ENCODE measurements at places on chromosomes 6 and 20.

DNA sequence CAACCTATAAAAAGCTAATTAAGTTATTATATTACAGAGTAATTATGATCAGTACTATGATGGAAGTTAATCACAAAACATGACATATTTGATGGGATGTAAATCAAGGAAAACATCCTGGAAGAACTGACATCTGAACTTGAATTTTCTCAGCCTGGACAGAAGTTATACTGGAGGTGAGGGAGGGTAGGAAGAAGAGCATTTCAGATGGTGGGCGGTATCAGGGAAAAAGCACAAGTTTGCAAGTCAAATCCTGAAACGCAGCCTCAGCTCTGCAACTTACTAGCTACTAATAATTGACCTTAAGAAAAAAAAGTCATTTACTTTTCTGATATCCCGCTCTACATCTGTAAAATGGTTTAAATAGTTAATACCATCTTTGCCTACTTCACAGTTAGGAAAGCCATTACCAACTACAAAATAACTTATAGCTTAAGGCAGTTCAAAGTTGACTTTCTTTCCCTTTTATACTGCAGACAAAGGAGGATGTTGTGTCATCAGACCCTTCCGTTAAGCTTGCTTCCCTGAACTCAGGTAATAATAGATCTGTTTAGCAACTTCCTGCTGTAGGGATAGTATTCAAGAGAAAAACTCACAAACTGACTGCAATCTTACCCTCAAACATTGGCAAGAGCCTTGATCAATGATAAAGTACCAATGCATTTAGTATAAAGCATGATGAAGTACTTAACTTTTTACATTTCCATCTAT lies 21.0 kb downstream of the NOL7 start:
- DNase-seq: no peak

GRCh38 chr6:150550244-150550643 lies 49.4 kb upstream of the PLEKHG1 start:
- no peak for DNase-seq

DNA sequence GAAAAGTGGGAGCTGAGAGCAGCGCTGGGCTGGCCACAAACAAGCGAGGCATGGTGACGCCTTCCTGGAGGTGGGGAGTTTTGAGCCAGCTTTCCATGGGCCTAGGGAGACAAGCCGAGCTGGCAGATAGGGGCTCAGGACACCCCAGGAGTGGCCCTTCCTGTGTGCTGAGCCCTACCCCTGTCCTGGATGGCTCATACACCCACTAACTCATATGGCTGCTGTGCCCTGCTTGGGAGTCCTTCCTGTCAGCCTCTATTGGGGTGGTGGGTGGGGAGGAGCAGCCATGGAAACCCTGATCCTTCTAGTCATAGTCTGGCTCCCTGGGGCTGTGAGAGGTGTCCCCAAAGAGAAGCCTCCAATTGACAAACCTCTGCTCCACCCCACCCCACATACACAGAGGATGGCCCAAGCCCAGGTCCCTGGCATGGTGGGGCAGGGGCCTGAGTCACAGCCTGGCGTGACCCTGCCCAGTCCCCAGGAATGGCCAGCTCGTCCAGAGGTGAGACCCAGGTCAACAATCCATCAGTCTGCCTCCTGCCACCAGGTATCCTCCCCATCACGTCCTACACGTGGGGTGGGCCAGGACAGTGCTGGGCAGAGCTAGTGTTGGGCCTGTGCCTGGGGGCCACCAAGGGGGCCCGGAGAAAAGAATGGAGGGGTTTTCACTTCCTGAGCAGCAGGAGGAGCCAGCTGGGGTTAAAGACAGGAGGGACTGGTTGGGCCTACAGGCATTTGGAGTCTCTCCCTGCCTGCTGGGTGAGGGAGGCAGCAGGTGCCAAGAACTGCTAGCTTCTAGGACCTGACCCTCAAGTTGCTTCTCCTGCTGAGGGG lies 52.2 kb downstream of the MRPL14 start:
- DNase-seq: no peak

GRCh38 chr6:106281088-106281487 lies 44.5 kb downstream of the ATG5 start:
- no peak for DNase-seq

- DNase-seq: no peak
Observed at GRCh38 chr6:167268683-167269280, 22.3 kb upstream of the UNC93A start.

DNA sequence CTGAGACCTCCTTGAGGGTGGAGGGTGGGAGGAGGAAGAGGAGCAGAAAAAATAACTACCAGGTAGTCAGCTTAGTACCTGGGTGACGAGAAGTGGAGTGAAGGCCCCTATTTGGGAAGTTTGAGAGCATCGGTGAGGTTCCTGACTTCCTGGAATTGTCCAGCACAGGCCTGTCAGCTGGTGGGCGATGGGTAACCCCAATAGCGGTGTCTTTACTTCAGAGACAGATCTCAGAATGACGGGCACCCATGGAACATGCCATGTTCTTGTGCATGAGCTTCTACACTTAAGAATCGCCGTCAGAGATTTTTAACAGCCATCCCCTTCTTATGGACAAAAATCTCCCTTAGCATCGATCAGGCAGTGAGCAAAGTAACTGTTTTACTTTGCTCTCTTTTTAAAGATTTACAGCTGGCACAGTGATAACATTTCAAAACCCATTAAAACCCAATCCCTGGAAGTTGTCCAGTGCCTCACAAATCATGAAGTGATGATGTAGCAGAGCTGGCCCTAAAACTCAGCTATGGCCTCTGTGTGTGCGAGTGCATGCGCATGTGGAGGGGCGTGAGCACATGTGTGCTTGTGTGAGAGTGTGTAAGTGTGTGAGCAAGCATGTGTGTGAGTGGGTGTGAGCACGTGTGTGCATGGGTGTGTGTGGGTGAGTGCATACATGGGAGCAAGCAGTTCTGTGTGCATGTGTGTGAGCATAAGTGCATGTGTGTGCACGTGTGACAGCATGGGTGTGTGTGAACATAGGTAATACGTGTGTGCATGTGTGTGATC lies 85.2 kb downstream of the DLL1 start:
- no peak for DNase-seq

DNA sequence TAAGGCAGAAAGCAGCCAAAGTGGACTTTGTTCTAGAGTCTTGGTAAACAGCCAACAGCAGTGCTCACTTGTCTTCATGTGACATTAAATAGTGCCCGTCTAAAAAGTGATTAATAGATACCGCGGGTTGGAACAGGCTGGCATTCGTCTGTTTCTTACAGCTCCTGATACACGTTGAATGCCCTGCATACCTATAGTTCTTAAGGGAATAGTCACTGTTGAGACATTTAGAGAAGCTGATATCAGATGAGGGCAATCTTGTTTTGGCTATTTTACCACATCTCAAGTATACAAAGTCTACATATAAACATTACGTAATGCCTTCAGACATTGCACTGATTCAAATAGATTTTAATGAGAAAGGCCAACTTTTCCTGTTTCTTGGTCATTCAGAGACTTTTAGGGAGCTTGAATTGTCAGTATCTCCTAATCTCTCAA lies 374.9 kb upstream of the FLRT3 start:
- no peak for DNase-seq

GRCh38 chr6:166614589-166614988 lies 12.5 kb downstream of the RPS6KA2 start:
- no peak for DNase-seq

DNA sequence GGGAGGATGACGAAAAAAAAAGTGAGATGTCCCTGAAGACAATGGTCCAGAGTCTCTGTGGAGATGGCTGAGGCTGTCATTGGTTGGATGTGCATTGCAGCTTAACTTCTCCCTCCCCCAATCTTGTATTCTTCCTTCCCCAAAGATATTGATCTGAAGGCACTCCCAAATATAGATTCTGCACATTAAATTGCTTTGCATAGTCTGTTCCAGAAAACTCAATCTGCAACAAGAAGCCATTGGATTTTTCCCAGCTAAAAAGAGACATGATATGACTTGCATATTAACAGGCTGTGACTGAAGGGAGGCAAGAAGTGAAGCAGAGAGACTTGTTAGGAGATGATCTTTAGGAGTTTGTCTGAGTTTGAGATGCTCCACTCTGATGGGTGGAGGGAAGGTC lies 245.2 kb upstream of the MOCS1 start:
- DNase-seq: no peak

GRCh38 chr20:17904027-17904426 lies 64.6 kb downstream of the SNX5 start:
- no peak for DNase-seq

GRCh38 chr20:19911810-19912382 lies 105.3 kb upstream of the NAA20 start:
- no peak for DNase-seq

- peak; percentile 48 for DNase-seq
Observed at GRCh38 chr20:380763-381580, 412 bp downstream of the TRIB3 start.

- no peak for DNase-seq
Observed at GRCh38 chr6:81640126-81640525, 112.4 kb downstream of the TENT5A start.

GRCh38 chr20:24456398-24456781 lies 13.0 kb upstream of the SYNDIG1 start:
- DNase-seq: no peak

DNA sequence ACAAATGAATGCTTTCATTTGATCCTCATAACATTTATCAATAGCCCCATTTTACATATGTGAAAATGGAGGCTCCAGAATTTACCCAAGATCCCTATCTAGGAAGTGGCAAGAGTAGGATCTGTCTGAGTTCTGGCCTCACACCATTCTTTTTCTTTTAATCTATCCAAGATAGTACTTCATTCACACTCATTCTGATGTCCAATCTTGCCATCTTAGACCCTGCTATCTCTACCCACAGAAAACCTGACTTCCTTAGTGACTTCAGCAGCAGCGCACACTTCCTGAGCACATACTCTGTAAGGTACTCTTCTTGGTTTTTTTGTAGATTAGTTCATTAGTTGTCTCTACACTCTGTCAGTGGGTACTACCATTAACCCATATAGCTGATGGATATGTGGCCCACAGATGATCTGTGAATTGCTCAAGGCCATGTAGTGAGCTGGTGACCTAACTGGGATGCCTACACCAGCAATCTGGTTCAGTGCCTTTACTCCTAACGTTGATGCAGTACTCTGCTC lies 36.3 kb downstream of the COX4I2 start:
- DNase-seq: no peak

GRCh38 chr6:100166956-100167355 lies 172.9 kb upstream of the MCHR2 start:
- no peak for DNase-seq

GRCh38 chr6:27234576-27234975 lies 12.9 kb upstream of the PRSS16 start:
- DNase-seq: no peak

DNA sequence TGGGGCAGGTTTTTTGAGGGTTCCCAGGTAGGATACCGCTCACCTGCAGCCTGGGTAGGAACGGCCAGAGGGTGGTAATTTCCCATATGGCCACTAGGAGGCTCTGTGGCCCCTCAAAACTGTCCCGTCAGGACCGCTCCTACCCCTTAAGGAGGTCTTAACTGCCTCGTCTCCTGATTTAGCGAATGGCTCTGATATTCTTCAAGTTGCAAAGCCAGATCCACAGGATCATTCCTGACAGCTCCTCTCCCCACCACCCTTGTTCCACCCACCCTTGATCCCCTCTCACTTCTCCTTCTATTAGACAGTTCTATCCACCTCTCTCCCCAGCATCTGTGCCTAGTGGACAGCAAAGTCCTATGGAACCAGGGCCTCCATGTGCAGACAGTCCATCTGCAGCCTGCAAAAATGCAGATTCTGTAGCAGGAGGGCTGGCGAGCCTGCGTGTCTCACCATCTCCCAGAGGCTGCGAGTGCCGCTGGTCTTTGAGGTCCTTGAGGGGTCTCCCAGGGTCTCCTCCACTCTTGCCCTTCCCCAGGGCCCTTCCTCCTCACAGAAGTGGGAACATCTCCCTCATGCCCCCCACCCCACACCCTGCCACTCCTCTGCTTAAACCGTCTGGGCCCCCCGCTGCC lies 34.3 kb upstream of the ZBP1 start:
- DNase-seq: peak; percentile 61

DNA sequence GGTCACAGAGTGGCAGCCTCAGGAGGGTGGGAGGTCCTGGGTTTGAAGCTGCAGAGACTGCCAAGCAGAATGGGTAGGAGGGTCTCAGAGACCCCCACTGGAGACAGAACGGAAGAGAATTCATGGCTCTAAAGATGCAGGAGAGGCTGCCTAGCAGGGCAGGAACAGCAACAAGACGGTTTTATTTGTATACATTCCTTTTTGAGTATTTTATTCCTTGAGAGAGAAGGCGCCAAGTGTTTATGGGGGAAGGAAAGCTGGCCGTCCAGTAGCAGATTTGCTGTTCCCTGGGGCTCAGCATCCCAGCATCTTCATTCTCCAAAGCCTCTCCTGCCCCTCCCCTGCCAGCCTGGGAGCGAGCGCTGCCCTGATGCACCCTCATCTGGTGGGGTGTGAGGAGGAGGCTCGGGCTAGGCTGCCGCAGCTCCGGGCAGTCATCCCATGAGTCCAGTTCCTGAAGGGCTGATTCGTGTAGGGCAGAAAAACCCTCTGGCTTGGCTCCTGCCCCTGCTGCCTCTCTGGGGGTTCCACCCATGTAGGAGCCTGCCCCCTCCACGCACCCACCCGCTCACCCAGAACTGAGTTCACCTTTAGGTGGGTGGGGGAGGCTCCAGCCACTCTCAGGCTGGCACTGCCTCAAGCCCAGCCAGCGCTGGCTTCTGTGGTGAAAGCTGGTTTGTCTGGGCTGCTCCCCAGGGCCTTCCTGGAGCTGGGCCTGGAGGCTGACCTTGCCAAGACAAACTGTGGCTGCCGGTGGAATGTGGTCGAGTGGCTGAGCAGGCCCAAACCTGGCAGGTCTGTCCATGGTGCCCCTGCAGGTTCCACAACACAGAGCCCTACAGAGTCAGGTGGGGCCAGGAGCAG lies 32.4 kb downstream of the CPXM1 start:
- DNase-seq: no peak

DNA sequence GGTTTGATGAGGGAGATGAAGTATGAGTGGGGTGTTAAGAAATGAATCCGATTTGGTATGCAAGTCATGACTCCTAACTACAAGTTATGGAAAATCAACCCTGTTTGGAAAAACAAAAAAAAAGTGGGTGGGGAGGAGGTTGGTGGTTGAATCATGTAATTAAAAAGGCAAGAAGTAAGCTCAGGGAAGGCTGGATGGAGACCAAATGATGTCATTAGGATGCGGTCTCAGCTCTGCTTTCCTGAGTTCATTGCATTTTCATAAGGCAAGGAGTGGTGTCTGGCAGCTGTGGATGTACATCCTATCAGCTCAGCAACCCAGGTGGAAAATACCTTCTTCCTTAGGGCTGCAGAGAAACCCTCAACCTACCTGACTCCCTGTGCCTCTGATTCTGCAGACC lies 60.4 kb upstream of the AKAP12 start:
- no peak for DNase-seq

GRCh38 chr6:145704143-145704781 lies 31.1 kb downstream of the EPM2A start:
- no peak for DNase-seq

GRCh38 chr6:89284963-89285735 lies 29.9 kb downstream of the GABRR2 start:
- DNase-seq: no peak

- DNase-seq: no peak
Observed at GRCh38 chr6:26220145-26220970, 133.1 kb downstream of the HFE start.

- no peak for DNase-seq
Observed at GRCh38 chr6:129663531-129663930, 46.4 kb downstream of the ARHGAP18 start.

Measured in stimulated activated CD4-positive, alpha-beta T cell treated with anti-CD3 and anti-CD28 coated beads, Interleukin-12 subunit alpha, Interleukin-12 subunit beta, amount 100 ng/mL, for 48 hours (primary cell).